GM12864 (cell line): ENCODE measurements at places on chromosomes 3 and 15.

GRCh38 chr3:145359040-145359439, 801.9 kb downstream of the PLOD2 start:
- DNase-seq: no peak

- DNase-seq: no peak
These were observed 2.7 kb upstream of the ALS2CL start for GRCh38 chr3:46695962-46696894.

DNA sequence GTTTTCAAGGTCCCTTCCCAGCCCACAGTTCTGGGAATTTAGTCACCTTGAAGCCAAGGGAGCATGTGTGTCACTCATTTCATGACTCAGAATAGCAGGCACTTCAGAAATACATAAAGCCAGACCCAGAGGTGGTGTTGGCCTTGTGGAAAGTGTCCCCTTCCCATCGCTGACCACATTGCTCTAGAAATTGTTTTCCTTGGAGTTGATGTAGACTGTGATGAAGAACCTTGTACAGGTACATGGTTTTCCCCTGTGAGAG, 158.8 kb downstream of the SLCO3A1 start:
- no peak for DNase-seq

- DNase-seq: no peak
These were observed 22.5 kb downstream of the MBNL1 start for GRCh38 chr3:152291238-152291637.

- no peak for DNase-seq
These were observed 32.5 kb downstream of the ARHGEF3 start for GRCh38 chr3:56769116-56769707.

DNA sequence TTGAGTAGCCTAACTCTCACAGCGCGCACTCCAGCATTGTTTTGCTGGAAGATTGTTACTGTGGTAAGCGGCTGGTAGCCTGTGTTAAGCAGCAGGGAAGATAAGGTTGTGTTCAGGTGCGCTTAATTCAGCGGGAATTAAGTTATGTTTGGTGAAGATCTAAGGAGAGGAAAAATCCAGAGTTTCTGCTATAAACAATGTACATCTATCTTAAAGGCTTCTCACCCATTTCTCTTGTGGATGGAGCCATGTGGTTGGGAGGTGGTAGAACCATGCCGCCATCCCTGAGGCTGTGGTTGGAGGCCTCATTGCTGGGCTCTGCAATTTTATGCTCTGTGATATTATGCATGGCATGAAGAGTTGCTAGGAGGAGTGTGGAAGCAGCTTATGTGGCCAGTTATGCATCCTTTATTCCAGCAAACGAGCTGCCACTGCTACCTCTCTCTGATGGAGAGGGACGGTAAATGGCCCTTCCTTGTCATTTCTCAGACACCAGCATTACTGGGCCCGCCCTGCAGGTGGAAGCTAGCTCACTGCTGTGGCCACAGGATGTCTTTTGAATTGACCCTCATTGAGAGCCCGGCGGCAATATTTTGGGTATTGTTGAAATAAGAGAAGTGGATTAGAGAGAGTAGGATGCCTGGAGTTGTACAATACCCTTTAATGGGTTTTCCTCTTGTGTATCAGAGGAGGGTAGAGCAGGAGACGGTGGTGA, 1.3 kb downstream of the MINAR1 start:
- DNase-seq: no peak

GRCh38 chr3:186386883-186387560, 25.0 kb upstream of the DGKG start:
- DNase-seq: no peak

GRCh38 chr3:50254577-50255250, 14.2 kb upstream of the SEMA3B start:
- no peak for DNase-seq
